ENCODE measurements at places on chromosomes 3 and 15. TPM values are rescaled to one million over a fixed set of nuclear protein-coding genes. Genes with fewer than 3 reads are reported as not detected.

Gene NOX5
- 0.17 TPM for polyA plus RNA-seq

Gene NTRK3
- 60.8 TPM for polyA plus RNA-seq

Gene PDZRN3
- polyA plus RNA-seq: not detected

Gene RLBP1
- polyA plus RNA-seq: not detected

Gene PLS1
- 18.0 TPM for polyA plus RNA-seq

Gene TIMP4
- polyA plus RNA-seq: 13.1 TPM
